ENCODE measurements at places on chromosomes 11 and 22.

- no peak for DNase-seq
Measured at GRCh38 chr22:50436015-50436830, 38.6 kb downstream of the SBF1 start.

- no peak for DNase-seq
Measured at GRCh38 chr11:76806608-76807205, 23.6 kb downstream of the TSKU start.

DNA sequence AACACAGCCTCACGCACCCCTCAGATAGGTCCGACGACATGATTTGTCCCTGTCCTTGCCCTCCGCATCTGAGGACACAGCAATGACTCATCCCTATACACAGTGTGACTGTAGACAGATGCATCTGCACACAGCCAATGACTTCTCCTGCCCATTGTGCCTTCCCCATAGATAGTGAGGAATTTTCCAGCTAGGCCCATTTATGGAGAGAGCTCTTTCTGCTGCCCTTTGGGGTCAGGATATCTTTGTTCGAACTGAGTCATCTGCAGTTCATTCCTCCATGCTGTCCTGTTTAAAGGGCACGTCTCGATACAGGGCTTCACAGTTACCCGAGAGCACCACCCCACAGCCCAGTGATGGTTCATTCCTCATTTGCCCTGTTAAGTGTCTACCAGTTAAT lies 96.7 kb downstream of the LARGE1 start:
- DNase-seq = no peak

GRCh38 chr11:113317339-113317738 lies 3.0 kb downstream of the TTC12 start:
- DNase-seq = no peak

DNA sequence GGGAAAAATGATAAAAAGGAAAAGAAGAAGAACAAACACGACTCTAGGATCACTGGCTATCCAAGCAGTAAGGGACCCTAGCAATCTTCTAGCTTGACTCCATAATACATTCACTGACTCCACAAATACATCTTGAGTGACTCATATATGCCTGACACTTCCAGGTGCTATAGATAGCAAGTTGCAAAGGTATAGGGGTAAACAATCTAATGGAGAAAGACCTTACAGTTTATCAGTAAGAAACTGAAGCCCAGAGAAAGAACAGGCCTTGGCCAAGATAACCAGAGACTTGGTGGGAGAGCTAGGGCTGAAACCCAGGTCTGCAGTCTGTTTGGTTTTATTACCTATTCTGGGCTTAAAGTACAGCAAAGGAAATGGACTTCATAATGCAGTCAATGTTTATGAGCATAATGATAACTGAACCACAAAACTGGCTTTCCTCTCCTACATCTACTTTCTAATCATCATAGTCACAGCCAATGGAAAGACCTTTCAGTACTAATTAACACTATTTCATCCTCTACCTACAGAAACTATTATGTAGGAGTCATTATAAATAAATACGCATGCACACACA lies 19.7 kb upstream of the SLC5A1 start:
- DNase-seq = no peak

DNA sequence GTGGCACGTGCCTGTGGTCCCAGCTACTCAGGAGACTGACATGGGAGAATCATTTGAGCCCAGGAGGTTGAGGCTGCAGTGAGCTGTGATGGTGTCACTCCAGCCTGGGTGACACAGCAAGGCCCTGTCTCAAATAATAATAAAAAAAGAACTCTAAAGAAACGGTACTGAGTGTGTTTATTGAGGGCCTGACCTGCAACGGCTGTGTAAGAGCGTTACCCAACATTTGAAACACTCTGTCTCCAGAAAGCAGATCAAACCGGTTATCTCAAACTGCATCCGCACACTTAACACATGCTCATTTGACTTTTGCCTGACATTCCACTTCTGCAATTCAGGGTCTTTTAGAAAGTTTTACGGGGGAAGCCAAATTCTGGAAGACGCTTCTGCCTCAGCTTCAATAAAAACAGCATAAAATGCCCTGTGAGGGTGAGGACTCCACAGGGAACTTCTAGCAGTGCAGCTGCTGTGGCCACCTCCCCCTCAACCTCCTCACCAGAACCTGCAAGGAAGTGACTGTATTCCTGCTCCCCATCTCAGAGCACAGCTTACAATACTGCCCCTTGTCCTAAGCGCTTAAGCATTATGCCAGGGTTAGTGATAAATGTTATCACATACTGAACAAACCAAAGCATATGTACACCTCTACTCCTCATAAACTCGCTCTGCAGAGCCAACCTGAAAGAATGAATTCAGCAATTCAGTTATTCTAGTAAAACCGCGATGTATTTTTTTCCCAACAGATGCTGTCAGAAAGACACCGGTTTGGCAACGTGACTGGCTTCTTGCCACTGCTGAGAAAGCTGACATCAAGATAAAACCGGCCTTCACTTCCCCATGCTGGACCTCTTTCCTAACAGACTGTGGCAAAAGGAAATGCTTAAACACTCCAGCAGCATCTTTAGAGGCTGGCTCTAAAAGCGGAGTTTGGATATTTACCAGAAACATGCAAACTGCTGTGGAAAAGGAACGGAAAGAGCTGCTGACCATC lies 52.2 kb downstream of the PRDM10 start:
- DNase-seq = peak; percentile 39

- DNase-seq = no peak
Measured at GRCh38 chr11:74707602-74708510, 23.4 kb downstream of the CHRDL2 start.

GRCh38 chr22:21032868-21033688 lies 717 bp upstream of the SLC7A4 start:
- no peak for DNase-seq

DNA sequence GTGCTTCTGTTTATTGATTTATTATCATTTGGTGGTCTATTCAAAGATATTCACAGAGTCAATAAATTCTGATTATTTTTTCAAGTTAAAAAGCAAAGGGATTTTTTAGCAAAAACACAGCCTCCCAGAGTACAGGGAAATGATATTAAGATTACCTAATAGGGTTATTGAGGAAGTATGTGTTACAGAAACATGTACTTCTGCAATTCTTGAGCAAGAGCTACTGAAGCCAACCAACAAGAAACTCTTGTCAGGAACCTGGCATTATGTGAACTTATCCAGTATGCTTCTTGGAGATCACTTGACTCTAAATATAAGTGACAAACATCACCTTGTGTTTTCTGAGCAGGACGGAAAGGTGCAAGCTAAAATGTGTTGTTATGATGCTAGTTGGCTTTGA lies 42.0 kb upstream of the CARD18 start:
- DNase-seq = no peak

GRCh38 chr11:57643802-57644201 lies 5.9 kb downstream of the YPEL4 start:
- DNase-seq = no peak

DNA sequence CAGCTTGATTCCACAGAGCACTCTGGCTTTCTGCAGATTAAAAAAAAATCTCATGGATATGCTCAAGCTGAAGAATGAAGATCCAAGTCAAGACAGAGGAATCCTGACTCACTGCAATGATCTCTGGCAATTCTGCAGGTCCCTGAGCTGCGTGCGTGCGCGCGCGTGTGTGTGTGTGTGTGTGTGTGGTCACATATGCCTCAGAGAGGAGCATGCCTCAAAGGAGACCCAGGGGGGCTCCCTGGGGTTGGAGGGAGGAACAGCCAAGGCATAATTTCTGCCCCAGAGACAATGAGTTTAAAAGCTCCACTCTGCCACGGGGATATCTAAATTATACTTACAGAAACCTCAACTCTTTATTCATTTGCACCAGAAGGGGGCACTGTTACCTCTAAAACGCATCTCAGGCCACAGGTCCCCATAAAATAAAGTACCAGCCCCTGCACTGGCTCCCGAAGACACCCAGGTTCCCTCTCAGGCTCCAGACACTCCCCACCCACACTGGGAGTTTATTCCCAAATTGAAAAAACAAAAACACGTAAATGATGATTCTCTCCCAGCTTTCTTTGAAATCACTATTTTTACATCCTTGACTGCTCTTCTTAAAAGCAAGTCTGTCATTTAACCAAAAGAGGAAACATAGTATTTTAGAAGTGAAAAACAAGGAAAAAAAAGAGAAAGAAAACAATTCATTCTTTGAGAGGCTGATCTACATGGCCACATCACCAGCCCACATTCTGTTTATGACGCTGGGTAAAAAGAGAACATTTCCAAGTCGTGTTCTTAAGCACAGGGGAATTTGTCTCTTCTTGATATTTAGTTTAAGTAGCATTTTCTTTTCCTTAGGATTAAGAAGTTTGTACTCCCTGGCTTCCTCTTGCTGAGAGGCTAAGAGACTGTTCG lies 401.0 kb downstream of the LARGE1 start:
- DNase-seq = peak; percentile 83

DNA sequence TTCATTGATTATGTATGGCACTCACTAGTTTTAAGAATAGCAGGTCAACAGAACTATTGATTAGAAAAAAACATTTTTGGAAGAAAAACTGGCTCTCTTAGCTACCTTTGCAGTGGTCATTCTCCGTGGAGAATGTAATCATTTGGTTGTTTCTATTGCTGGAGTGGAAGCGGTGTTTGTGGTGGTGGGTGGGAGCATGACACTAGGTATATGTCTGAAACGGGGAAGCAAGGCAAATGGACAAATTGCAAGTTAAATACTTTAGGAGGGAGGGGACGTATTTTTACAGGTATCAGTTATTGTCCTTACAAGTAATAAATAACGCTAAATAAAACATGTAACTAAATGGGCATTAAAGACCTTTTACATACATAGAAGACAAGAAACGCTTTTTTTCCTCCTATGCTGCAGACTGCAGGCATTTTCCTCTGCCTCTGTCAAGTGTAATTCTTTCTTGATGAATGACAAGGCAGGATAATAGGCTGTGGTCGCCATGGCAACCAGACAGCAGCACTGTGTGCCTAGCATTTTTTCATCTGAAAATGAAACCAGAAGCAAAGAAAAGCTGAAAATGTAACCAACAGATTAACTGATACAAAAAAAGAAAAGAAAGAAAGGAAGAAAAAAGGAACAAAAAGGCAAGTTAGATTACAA lies 46.2 kb downstream of the BLID start:
- DNase-seq = peak; percentile 18

- no peak for DNase-seq
Measured at GRCh38 chr11:133382131-133382812, 150.0 kb downstream of the OPCML start.

DNA sequence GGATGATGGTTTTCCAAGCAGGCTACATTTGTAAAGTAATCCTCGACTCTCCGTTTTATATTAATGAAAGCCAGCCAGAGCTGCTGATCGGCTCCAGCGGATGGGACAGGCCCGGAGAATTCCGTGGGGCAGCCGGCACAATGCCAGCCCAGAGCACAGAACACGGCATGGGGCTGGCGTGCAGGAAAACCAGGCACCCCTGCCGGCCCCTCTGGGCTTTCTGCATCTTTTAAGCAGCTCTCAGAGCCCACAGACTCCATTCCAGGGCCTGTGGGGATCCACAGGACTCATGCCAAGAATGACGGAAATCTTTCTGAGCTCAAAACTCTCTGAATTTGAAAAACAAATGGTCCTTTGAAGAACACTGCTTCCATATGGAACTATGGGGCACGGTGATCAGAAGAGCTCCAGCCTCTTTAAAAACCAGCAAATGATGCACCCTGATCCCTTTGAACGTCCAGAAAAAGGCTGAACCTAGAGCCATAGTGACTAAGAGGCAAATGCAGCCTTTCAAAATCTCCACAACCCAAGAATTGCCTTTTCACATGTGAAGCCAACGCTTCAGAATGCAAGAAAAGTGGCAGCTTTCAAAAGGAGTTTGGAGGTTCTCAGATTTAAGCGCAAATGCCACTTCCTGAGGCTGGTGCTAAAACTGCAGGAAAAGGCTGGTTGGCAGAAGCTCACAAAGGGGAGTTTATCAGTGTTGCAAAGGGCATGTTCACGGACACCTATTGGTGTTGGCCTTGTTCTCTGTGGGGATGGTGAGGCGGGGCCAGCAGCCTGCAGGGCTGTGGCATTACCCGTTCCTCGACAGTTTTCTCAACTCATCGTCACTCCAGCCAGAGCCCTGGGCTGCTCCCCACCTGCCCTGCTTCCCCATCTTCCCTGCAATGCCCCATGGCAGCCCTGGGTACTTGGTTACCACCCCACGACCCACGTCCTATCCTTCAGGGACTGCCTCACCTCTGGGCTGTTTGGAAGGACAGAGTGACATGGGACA lies 212.5 kb downstream of the CTTN start:
- no peak for DNase-seq

DNA sequence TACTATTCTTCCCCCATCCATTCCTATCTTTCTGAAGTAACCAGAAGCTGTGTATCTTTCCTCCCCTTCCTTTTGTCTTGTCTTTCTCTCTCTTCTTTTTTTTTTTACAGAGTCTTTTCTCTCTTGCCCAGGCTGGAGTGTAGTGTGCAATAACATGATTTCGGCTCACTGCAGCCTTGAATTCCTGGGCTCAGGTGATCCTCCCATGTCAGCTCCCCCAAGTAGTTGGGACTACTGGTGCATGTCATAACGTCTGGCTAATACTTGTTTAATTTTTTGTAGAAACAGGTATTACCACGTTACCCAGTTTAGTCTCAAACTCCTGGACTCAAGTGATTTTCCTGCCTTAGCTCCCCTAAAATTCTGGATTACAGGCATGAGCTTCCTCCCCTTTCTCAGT lies 86.5 kb downstream of the IGLL5 start:
- DNase-seq = no peak

DNA sequence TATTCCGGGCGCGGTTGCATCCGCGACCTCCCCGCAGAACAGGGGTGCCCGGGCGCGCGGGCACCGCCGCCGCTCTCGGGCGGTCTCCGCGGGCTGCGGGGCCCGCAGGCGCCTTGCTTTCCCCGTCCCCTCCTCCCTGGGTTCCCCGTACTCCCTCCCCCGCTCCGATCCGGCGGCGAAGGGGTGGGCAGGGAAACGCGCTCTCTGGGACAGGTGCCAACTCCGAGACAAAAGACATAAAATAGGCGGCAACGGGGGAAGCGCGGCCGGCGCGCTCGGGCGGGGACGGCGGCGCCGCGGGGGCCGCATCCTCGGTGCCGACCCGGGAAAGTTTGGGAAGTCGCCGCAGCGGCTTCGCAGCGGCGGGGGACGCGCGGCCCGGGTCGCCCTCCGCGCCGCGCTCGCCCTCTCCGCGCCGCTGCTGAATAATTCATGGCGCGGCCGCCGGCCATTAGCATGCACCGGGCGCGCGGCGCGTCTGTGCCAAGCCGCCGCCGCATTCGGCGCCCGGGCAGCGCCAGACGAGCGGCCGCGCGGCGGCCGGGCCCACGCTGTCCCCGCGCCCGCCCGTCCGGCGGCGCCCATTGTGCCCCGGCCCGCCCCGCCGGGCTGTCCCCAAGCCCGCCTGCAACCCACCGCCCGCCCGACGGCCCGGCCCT lies 78.7 kb upstream of the PPARA start:
- no peak for DNase-seq

- no peak for DNase-seq
Measured at GRCh38 chr11:5922749-5923426, 19.2 kb upstream of the OR56A3 start.

- DNase-seq = no peak
Measured at GRCh38 chr11:56700914-56701485, 2.1 kb downstream of the OR9G1 start.

DNA sequence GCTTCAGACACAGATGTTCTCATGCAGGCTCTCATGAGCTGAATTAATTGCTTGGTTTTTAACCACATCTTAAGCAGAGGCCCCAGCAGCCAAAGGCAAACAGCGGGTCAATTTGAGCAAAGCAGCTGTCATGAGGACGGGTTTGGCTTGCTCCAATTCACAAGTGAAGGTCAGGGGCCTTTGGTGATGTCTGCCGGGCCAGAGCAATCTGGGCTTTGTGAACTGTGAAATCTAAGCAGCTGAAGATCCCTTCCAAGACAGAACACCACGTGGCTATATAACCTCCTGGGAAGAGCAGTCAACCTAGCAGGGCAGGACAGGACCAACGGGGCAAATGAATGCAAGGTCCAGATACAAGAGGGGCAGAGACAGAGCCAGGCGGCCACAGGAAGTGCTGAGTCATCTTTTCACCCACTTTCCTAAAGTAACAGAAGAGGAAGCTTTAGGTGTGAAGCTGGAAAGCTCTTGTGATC lies 187.3 kb upstream of the B3GAT1 start:
- no peak for DNase-seq
